ENCODE measurements at places on chromosomes 5 and 9.

- DNase-seq, result no peak
These were observed 32.4 kb downstream of the NNT start for GRCh38 chr5:43635374-43635773.

DNA sequence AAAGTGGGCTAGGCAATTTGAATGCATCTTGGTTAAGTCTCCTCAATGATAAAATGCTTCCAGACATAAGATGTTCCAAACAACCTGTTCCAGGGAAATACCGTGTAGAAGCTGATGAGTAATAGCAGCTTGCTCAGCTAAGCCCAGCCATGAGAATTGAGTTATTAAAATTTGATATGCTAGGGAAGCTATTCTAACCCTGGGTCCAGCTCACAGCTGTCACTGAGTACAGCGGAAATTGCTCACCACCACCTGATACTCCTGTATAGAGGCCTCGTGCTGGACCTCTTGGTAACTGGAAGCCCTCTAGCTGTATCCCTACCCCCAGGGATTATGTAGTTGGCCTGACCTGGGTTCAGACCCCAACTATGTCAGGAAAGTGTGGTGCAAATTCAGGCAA lies 521.3 kb upstream of the TRPC7 start:
- no peak for DNase-seq

DNA sequence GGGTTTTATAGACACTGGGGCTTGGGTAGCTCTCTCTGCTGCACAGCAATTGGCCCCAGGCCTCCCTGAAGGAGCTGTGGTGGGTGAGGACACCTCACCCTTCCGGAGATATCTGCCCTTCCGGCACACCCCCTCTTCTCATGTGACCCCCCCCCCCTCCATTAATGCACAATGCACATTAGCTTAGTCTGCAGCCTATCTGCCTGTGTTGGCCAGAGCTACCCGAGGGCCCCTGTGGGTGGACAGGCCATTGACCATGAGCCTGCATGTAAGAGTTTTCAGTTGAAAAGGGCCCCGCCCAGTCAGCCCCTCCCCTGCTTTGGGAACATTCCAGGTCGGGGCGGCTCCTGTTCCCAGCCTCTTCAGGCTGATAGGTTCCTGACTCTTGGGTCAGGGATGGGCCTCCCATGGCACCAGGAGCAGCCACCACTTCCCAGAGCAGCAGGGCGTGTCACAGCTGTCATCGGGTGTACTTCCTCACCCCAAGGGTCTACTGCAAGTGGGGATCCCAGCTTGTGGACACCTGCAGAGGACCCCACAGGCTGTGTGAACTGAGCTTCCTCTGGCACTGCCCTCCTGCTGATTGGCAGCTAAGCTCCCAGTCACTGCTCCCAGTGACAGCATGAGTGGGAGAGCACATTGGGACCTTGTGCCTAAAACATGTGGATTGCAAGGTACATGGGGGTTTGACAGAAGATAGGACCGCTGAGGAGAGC lies 17.8 kb downstream of the PHF2 start:
- no peak for DNase-seq

GRCh38 chr9:88746029-88746742 lies 211.2 kb downstream of the NXNL2 start:
- no peak for DNase-seq
